HAP-1 (cell line): ENCODE measurements at places on chromosomes 7 and 10.
A peak's percentile ranks its signal among the peaks of the same experiment; 100 is the strongest.

- DNase-seq = no peak
These were observed 66.9 kb upstream of the UNC5B start for GRCh38 chr10:71145352-71145945.

DNA sequence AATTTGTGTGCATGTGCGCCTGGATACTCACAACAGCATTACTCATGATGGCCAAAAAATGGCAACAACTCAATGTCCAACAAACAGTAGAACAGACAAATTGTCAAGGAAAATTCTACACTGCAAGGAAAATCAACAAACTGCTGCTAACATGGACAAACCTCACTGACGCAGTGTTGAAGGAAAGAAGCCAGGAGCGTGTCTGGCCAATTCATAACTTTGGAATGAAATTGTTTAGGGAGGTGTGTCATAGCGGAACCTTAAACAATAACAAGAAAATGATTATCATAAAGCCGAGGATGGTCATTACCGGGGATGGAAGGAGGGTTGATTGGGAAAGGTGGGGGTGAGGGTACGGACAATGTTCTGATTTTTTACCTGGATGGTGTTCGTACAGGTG lies 29.1 kb downstream of the ALOX5 start:
- DNase-seq = no peak

DNA sequence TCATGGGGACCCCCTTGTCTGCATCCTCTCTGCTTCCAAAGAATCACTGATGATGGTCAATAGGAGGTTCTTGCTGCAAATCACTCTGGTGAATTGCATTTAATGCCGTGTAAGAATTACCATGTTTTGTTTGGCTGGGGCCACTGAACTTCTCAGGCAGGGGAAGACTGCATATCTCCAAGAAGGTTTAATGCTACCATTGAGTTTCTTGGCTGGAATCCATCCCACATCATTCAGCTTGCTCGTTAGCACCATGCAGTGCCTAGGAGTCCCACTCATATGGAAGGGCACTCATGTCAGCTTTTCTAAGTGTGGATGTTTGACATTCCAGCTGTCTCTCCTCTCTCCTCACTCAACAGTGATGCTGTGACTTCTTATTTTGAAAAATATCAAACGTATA lies 50.2 kb upstream of the BAMBI start:
- no peak for DNase-seq

DNA sequence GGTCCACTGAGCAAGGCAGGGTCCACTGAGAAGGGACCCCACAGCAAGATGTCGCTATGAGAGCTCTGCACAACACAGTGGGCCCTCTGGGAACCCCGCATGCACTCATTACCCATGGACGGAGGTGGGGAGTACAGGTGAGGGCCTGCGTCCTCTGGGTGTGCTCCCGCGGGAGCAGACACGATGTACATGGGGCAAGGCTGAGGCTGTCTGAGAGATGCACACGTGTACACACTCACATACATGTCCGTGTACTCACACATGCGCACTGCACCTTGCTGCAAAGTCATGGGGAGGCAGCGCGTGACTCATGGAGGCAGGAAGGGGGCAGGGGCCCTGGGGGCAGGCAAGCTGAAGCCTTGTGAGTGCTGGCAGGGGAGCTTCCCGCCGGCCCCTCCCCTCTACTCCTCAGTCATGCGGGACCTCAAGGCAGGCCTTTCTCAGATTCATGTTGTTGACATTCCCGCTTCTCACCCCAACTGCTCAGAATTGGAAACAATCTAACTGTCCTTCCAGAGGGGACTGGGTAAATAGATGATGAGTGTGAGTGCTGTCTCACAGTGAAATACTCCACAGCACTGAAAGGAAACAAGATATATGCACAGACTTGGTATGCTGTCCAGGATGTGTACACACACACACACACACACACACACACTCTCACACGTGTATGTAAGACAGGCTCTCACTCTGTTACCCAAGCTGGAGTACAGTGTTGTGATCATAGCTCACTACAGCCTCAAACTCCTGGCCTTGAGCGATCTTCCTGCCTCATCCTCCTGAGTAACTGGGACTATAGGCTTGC lies 40.0 kb downstream of the GOLGA7B start:
- DNase-seq = no peak

- peak; percentile 30 for DNase-seq
These were observed 822.3 kb downstream of the PHTF2 start for GRCh38 chr7:78620920-78621319.

DNA sequence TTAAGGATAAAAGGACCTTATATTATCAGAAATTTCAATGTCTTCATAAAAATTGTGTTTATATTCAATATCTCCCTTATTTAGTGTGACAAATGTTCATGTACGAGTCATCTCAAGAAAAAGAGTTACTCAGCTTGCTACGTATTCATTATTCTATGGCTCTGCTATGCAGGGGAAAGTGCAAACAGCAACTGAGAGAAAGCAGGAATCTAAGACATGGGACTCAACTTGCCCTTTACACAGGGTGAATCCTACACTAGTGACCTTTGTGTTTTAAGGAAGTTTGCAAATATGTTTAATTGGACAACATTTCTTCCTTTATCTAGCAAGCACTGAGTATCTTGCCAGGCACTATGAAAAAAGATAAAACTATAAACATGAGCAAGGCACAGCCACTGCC lies 104.7 kb downstream of the NPSR1 start:
- no peak for DNase-seq

GRCh38 chr7:32594965-32595490 lies 99.7 kb downstream of the AVL9 start:
- DNase-seq = no peak

GRCh38 chr10:72616716-72617115 lies 9.2 kb downstream of the MICU1 start:
- no peak for DNase-seq

GRCh38 chr10:60479305-60480020 lies 89.8 kb upstream of the ANK3 start:
- peak; percentile 39 for DNase-seq

GRCh38 chr10:113320211-113320610 lies 232.6 kb upstream of the HABP2 start:
- no peak for DNase-seq

DNA sequence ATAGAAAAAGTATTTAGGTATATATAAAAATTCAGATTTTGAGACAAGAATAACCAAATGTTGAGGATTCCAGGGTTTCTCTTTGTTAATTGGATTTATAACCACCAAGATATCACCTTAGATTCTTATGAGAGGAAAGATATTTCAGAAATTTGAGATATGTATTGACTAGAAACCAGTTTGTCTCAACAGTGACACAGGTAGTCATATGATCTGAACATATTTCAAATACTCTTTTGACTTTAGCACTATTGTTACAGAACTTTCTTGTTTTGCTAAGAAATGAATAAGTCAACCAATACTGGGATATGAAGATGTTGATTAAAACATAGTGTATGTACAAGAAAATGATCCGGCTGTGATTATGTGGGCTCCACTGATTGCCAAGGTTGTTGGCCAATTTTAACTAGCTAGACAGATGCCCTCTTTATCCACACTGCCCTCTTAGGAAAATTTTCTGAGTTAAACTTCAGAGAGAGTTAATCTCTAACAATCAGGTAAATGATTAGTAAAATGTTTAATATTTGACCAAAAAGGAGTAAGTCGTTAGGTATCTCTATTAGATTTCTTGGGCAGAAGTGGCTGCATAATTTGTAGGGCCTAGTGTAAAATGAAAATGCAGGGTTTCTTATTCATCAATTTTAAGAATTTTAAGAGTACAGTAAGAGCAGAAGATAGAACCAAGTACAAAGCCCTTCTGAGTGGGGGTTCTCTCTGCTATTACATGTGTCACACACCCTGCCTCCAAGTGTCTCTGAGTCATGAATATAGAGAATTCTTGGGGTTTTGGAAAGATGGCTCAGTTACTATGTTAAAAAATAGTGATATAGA lies 376.0 kb downstream of the TFEC start:
- no peak for DNase-seq

- peak; percentile 95 for DNase-seq
These were observed 3.4 kb upstream of the DLX6 start for GRCh38 chr7:97001656-97002554.

- DNase-seq = peak; percentile 23
These were observed 22.8 kb downstream of the C10orf105 start for GRCh38 chr10:71696628-71697326.

DNA sequence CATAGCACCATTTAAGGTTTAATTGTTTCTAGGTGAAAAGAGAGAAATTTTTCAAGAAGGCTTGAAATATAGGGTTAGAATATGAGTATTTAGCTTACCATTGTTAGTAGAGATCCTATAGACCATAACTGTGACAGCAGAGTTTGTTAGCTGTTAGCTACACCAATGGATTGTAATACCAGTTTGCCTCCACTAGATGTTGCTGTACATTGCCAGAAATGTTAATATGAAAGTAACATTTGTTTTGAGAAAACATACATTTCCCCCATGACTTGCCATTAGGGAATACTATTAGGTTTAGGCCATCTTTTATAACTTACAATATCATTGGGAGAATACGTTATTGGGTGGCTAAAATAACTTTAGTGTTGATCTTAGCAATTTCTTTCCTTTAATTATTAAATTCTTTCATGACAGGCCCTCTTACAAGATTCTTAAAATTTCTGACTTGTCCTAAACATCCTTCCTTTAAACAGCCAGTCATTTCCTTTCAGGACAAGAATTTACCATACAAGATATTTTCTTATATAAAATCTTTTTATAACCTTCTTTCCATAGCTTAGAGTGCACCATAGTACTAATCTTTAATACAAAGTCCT lies 39.5 kb downstream of the ZNF117 start:
- peak; percentile 58 for DNase-seq

GRCh38 chr10:98338896-98339295 lies 70.9 kb upstream of the LOXL4 start:
- DNase-seq = no peak

GRCh38 chr10:103564776-103565520 lies 71.4 kb downstream of the NEURL1 start:
- peak; percentile 7 for DNase-seq

DNA sequence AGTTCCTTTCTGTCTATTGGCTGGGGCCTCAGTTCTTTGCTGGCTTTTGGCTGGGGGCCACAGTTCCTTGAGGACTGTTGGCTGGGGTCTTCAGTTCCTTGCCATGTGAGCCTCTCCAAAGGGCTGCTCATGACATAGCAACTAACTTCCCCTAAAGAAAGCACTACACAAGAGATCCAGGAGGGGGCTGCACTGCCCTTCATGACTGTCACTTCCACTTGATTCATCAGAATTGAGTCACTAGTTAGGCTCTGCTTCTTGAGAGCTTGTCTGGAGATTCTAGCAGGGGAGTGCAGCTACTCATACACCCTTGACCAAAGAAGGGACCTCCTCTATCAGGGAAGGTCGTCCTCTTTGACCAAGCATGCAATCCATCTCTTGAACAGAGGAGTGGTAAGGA lies 38.0 kb upstream of the MKX start:
- DNase-seq = peak; percentile 41

- DNase-seq = no peak
These were observed 59.6 kb upstream of the BICC1 start for GRCh38 chr10:58453105-58453504.

- no peak for DNase-seq
These were observed 212.8 kb downstream of the ADARB2 start for GRCh38 chr10:1524540-1524939.
